ENCODE measurements at places on chromosomes 7 and 10. TPM values are rescaled to one million over a fixed set of nuclear protein-coding genes. Genes with fewer than 3 reads are reported as not detected.

DNA sequence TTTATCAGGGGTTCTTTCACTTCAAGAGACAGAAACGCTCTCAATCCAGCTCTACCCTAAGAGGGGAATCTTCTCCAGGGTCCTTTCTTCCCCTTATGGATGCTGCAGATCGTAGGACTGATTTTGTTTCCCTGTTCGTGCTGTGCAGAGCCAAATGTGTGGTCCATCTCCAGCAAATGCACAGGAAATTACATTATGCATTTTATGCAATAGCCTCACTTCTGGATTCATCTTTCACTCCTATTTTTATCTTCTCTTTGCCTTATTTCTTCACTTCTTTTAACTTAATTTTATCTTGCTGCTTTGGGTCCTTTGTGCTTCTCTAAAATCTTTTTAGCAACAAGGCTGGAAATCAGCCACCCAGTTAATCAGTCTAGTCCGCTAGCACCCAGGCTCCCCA, 184.5 kb upstream of the INHBA start:
- DNase-seq, result no peak

- DNase-seq, result no peak
These were observed 251.9 kb upstream of the ZNF32 start for GRCh38 chr10:43900571-43900970.

PRLHR gene
- not detected for total RNA-seq

DNA sequence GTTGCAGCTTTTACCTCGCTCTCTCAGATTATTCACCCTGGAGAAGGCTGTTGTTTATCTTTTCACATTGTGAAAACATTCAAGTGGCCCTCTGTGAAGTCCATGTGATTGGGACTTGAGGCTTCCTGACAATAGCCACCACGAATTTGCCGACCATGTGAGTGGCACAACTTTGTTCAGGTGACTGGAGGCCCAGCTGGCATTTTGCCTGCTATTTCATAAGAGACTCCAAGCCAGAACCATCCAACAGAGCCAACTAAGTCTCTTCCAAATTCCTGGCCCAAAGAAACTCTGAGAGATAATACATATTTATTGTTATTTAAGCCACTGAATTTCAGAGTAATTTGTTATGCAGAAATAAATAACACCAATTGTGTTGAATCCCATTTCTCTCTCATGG, 38.2 kb upstream of the CCSER2 start:
- no peak for DNase-seq

- peak; percentile 96 for DNase-seq
These were observed 36.8 kb downstream of the MYOF start for GRCh38 chr10:93445097-93445960.

DNA sequence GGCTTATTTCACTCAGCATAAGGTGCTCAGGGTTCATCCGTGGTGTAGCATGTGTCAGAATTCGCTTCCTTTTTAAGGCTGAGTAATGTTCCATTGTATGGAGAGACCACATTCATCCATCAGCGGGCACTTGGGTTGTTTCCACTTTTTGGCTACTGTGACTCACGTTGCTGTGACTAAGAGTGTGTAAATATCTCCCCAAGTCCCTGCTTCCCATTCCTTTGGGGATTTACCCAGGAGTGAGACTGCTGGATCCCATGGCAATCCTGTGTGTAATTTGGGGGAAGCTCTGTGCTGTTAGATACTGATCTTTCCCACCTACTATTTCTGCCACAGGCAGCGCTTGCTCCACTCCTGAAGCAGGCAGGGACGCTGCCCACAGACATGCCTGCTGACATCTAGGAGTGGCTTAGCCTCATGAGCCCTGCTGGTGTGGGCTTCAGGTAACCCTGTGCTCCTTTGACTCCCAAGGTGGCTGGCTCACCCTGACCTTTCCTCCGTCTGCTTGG, 346.0 kb downstream of the FRMD4A start:
- peak; percentile 17 for DNase-seq

GRCh38 chr10:19749185-19749729, 67.0 kb upstream of the PLXDC2 start:
- no peak for DNase-seq

DNA sequence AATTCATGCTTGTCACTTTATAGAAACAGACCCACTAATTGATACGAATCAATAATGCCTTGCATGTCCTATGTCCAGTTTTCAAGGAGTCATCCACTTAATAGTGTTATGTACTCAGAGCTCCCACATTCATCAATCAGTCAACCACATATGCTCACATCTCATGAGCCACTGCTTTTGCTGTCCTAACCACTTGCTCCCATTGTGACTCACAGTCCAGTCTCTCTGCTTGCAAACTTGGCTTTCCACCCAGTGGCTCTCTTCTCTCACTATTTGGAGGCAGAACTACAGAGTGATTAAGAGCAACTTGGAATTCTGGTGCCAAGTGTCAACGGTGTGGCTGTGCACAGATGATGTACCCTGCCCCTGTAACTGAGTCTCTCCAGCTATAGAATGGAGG, 166.0 kb downstream of the SNX13 start:
- DNase-seq, result no peak

ECHDC3 gene
- total RNA-seq, result not detected

GRCh38 chr7:151692721-151693120, 173.0 kb upstream of the RHEB start:
- peak; percentile 22 for DNase-seq

Measured in PC-9 (cell line).